AG10803 (cell line): ENCODE measurements at places on chromosomes 12 and 14.

- DNase-seq, result no peak
Measured at GRCh38 chr14:104845834-104846441, 19.1 kb upstream of the CEP170B start.

- no peak for DNase-seq
Measured at GRCh38 chr12:72133497-72134055, 138.6 kb upstream of the TRHDE start.

GRCh38 chr12:27220055-27220987 lies 23.8 kb upstream of the STK38L start:
- peak; percentile 26 for DNase-seq

DNA sequence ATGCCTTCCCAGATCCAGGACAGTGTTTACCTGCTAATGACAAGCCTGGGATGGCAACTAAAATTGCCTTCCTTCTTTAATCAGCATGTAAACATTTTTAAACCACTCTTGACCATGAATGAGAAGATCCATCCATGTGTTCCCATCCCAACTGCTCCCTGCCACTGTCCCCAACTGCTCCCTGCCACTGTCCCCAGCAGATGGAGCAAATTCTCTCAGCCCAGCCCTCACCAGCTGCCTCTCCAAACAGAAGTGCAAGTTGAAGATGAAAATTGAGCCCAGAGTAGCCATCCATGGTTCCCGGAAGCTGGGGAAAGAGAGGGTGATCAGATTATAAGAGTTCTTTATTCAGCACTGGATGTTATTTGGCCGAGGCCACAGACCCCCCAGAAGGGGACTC lies 133.1 kb downstream of the SLC15A4 start:
- DNase-seq, result no peak

- DNase-seq, result no peak
Measured at GRCh38 chr14:72894623-72895378, 900 bp upstream of the DPF3 start.

DNA sequence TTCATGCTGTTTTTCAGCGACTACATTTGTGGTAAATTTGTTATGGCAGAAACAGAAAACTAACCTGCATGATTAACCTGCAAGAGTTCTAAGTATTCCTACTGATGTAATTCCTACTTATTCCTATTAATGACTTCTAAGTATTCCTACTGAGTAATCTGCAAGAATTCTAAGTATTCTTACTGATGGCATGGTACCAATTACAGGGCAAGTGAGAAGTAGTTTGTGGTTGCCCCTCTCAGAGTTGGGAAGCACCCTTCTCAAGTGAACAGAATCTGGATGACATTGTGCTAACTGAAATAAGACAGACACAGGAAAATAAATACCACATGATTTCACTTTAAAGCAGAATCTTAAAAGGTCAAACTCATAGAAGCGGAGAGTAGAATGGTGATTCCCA lies 100.9 kb upstream of the CPNE8 start:
- no peak for DNase-seq
